ENCODE measurements at places on chromosomes 7 and 10. TPM values are rescaled to one million over a fixed set of nuclear protein-coding genes. Genes with fewer than 3 reads are reported as not detected.

GRID1 gene
- not detected for total RNA-seq

OR6B1 gene
- not detected for total RNA-seq

MYL10 gene
- not detected for total RNA-seq

MLXIPL gene
- not detected for total RNA-seq

ELFN1 gene
- 0.38 TPM for total RNA-seq

PRKAR2B gene
- 1.3 TPM for total RNA-seq

TRIM50 gene
- not detected for total RNA-seq

THSD7A gene
- 0.58 TPM for total RNA-seq

SLC29A3 gene
- total RNA-seq: 1.7 TPM

GRM8 gene
- total RNA-seq: under 0.01 TPM

CPA2 gene
- total RNA-seq: not detected

WDFY4 gene
- not detected for total RNA-seq

MBLAC1 gene
- 4.2 TPM for total RNA-seq

SERPINE1 gene
- 2,576 TPM for total RNA-seq

TAS2R38 gene
- total RNA-seq: not detected

MMRN2 gene
- 9.0 TPM for total RNA-seq

CYP2C9 gene
- not detected for total RNA-seq

AGR2 gene
- not detected for total RNA-seq

WBP1L gene
- 65.1 TPM for total RNA-seq

MRC1 gene
- total RNA-seq: 0.19 TPM

NUTM2E gene
- under 0.01 TPM for total RNA-seq

SH2B2 gene
- 1.2 TPM for total RNA-seq

ITPRIP gene
- total RNA-seq: 19.7 TPM

VPS37D gene
- 2.3 TPM for total RNA-seq

RPEL1 gene
- 0.19 TPM for total RNA-seq

HOXA7 gene
- total RNA-seq: not detected

LRRC61 gene
- total RNA-seq: 0.85 TPM

TRIM74 gene
- not detected for total RNA-seq

MRLN gene
- total RNA-seq: not detected

SLC39A12 gene
- total RNA-seq: not detected

FZD1 gene
- 11.7 TPM for total RNA-seq

All from regular cardiac myocyte (primary cell).